Stimulated activated CD4-positive, alpha-beta T cell treated with anti-CD3 and anti-CD28 coated beads, TNF-alpha, amount 100 ng/mL, for 4 hours (primary cell): ENCODE measurements at places on chromosomes 16 and 17.

DNA sequence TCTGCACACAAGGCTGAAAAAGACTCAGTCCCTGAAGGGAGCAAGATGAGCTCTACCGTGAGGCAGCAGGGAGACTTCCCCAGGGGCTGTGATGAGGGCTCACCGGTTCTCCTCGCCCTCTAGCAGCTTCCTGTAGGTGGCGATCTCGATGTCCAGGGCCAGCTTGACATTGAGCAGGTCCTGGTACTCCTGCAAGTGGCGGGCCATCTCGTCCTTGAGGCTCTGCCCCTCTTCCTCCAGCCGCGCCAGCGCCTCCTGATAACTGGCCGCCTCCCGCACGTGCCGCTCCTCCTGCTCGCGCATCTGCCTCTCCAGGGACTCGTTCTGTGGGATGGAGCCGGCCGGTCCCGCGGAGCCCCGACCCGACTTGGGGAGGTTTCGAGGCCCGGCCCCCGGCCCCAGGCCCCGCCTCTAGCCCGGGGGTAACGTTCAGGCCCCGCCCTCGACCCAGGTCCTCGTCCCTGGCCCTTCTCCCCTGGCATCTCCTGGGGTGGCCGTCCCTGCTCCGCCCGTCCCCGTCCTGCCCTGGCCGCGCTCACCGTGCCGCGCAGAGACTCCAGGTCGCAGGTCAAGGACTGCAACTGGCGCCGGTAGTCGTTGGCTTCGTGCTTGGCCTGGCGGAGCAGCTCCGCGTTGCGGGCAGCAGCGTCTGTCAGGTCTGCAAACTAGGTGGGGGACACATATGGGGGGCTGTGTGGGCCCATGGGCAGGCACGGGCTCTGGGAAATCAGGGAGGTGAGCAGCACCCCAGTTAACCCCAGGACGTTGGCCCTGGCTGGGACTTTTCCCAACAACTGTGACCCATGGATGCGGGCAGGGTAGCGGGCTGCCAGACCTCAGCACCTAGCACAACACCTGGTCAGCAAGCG lies 3.9 kb downstream of the GFAP start:
- DNase-seq = peak; percentile 34

- no peak for DNase-seq
Observed at GRCh38 chr17:55284001-55284884, 19.5 kb downstream of the HLF start.

DNA sequence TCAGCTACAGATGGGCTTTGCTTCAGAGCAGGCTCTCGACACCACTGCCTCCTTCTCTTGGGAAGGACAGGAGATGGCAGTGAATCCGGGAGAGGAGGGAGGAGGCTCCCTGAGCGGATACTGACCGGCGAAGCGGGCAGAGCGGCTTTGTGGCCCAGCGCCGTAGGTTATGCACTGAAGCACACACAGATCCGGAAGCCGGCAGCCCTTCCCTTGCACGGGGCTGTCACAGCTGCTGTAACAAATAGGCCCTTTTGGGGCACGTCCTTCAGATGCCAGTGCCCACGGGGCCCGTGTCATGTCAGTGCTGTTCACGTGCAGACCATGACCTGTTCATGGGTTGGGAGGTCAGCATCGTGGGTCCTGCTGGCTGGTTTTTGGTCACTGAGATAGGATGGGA lies 144.7 kb upstream of the CHMP6 start:
- no peak for DNase-seq

DNA sequence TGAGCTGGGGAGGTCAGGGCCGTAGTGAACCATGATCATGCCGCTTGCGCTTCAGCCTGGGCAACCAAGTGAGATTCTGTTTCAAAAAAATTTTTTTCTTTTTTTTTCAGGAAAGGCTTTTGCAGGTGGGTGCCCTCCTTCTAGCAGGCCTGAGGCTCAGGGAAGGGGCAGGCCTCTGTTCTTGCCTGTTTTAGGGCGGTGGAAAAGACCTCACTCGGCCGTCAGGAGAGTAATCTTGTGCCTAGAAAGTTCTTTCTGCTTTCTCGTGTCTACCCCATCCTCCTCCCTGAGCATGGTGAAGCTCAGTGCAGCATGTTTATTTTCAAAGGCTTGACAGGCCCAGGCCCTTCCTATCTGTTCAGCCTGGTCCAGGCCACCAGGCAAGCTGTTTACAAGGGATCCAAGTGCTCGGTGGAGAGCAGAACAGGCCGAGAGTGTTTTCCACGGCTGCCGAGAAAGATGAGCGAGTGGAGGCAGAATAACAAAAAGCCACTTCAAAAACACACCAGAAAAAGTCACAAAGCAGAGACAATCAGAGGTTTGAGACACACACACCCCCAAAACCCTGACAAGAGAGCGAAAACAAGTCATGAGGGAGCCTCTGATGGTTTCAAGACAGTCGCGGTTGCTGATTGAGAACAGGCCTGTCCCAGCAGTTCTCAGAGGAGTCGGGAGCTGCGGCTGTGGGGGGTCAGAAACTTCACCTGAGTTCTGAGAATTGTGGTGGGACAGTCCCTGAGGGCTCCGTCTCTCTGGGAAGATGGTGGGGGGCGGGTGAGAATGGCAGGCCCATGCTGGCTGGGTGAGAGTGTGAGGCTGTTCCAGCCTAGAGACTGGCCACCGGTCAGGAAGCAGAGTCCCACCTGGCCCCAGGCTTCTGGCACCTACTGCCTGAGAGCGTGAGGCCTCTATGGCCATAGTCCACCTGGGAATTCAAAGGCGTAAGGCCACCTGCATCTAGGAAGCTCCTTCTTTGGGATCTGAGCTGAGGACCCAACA lies 37.5 kb upstream of the CCR7 start:
- DNase-seq = no peak

GRCh38 chr16:85525420-85526184 lies 87.5 kb upstream of the GSE1 start:
- DNase-seq = no peak

- DNase-seq = no peak
Observed at GRCh38 chr16:84239141-84239769, 557 bp downstream of the KCNG4 start.

DNA sequence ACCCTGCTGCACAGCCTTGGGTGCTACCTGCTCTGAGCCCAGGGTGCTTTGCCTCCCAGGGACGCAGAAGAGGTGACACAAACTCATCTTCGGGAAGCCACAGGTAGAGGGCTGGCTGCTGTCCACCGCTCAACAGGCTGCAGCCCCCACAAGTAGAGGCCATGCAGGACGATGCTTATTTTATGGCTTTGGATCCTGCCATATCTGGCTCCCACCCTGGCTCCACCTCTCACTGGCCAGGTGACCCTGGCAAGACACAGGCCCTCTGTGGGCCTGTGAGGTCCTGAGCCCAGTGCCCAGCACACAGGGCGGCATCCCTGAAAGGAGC lies 11.3 kb upstream of the BCAR1 start:
- no peak for DNase-seq

DNA sequence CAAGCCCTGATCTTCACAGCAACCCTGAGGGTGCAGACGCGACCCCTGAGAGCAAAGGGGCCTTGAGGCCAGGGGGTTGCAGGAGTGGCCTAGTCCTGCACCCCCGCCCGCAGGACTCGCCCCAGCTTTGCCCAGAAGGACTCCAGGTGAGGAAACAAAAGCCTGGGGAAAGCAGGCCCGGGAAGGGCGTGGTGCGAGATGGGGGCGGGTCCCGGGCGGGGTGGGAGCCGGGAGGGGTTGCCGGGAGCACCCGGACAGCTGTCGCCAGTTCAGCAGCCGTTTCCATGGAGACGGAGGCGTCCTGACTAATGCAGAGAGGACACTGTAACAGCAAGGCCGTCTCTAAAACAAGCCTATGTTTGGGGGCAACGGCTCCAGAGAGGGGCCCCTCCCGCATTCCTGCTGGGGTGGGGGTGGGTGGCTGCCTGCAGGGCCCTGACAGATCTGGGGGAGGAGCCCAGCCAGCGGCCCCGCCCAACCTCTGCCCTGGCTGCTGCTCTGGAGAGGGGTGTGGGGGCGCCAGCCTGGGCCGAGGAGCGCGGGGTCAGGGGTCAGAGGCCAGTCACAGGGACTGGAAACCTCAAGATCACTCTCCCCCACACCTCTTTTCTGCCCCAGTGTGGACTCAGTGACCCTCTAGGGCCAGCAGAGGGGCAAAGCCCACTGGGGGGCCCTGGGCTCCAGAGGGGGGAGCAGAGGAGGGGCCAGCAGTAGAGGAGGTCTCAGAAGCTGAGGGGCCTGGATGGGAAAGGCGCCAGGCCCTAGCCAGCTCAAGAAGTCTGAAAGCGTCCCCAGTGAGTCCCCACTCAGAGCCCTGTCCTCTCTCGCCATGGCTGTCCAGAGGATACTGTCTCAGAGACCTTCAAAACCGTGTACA lies 3.1 kb upstream of the TPPP3 start:
- no peak for DNase-seq

DNA sequence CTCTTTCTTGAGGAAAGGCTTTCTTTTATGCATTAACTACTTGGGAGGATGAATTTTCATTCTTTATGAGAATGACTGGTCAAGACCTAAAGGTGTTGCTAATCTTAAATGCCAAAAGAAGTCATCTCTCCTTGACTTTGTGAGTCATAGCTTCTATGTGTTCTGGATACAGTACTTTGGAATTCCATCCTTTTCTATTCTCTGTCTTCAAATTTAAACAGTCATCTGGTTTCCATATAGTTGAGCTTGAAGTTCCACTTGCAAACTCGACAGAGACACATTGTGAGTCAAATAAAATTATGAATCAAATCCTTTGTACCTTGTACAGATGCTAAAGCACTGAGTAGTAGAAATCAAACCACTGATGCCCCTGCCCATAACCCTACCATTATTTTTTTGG lies 271.9 kb upstream of the PMFBP1 start:
- DNase-seq = no peak

DNA sequence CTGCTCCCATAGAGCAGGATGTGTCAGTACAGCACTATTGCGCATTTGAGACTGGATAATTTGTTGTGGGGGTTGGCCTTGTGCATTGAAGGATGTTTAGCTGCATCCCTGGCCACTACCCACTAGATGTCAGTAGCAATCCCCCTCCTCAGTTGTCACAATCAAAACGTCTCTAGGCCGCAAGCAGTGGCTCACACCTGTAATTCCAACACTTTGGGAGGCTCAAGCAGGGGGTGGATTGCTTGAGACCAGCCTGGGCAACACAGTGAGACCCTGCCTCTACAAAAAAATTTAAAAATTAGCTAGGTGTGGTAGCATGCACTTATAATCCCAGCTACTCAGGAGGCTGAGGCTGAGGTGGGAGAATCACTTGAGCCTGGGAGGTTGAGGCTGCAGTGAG lies 48.4 kb downstream of the CENPV start:
- no peak for DNase-seq

DNA sequence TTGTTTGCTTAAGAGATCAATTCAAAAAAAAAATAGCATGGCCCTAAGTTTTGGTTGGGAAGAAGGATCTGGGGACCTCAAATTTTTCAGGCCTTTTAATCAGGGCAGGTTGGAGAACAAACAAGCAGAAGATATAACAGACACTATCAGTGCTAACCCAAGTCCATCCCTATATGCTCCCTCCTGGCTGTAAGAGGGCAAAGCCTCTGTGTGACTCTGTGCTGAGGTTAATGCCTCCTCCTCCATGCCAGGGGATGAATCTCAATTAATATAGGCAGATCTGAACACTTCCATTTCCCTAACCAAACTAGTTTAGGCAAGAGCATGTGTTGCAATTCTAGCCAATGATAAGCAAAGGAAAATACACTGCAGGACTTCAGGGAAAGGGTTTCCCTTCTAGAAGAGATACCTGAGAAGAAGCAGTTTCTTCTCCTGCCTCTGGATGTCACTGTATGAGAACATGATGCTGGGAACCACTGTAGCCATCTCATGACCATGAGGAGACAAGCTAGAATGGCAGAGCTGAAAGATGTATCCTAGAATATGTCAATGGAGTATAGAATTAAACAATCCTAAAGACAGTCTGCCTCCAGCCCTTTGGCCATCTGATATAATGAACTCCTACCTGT lies 76.0 kb downstream of the CHD9NB start:
- DNase-seq = no peak
